ENCODE measurements at places on chromosomes 3 and 15.

GRCh38 chr3:127071597-127072001 lies 88.7 kb downstream of the PLXNA1 start:
- no peak for DNase-seq

DNA sequence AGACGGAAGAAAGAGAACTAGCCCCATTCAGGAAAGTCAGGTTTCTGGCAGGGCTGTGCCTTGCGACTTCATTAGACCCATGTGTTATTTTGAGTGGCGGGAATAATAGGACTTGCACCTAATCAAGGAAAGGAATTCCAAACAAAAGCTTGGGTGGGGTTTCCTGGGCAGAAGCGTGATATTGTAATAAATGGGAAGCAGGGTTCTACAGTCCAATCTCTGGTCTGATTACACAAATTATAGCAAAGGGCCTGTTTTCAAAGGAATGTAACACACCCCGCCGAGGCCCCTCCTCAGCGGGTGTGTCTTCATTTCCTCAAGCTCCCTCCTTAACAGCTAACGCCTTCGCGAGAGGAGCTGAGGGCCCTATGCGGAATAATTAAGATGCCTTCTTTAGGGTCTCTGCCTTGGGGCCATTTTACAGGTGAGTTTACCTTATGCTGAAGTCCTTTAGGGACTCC lies 396.0 kb upstream of the C2CD4B start:
- no peak for DNase-seq

DNA sequence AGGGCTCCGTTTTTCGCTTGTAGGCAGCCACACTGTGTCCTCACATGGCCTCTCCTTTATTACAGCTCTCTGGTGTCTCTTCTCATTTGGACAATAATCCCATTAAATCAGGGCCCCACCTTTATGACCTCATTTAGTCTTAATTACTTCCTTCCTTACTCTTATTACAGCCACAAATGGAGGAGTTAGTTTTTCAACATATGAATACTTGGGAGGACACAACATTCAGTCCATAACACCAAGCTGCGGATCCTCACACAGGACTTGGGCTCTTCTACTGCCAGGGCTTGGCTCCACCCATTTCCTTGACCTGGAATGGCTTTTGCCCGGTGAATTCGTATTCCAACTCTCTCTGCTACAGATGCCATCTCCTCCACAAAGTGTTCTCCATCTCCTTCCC lies 74.3 kb upstream of the SLC7A14 start:
- no peak for DNase-seq

DNA sequence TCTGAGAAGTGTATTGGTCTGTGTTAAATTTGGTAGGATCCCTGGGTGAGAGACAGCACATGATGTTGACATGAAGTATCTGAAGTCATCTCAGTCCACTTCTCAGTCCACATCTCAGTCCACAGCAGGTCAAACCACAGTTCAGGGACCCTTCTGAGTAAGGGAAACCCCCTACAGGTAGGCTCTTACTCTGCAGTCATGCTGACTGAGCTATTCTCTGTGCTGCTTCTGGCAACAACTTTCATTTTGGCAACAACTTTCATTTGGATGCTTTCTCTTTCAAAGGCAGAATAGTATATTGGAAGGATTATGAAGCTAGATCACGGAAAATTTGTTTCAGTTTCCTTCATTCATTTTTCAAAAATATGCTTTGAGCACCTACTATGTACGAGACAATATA lies 178.2 kb upstream of the GOLIM4 start:
- no peak for DNase-seq

- DNase-seq: peak; percentile 77
Measured at GRCh38 chr15:90530250-90531051, 728 bp downstream of the CRTC3 start.

DNA sequence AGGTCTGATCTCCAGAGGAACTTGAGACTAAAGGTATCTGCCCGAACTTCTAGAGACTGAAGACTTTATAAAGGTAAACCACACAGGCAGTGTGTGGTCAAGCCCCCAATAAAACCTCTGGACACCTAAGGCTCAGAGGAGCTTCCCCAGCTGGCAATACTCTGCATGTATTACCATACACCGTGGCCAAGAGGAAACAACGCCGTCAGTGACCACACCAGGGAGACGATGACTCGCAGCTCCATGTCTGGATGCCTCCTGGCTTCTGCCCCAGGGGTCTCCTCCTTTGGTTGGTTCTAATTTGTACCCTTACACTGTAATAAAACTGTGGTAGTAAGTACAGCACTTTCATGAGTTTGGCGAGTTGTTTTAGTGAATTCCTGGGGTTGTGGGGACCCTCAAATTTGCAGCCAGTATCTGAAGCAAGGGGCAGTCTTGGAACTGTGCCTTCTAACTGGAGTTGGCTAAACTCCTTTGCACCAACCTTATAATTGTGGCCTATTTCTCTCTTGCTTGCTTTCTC lies 32.1 kb upstream of the BCL2L10 start:
- DNase-seq: no peak

DNA sequence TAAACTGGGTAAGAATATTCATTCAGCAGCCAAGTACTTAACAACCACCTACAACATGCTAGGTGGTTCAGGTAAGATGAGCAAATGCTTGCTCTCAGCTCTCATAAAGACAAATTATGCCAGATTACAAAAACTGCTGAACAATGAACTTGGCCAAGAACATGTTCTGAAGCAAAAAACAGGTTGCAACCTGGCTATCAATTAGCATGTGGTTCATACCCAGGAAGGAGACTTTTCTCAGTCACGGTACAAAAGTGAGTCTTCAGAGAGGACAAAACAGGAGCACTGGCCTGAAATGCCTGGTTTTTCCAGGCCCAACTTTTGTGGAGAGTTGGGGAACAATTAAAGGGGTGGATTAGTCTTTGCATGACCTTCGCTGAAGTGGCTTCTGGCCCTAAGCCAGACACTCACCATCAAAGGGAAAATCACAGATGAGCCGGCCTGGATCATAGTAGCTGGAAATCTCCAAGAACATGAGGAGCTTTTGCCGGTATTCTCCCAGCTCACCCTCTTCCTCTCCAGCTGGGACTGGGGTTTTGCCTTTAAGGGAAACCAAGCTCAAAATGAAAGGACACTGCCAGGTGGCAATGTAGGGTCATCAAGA lies 7.6 kb upstream of the PLA2G4F start:
- DNase-seq: no peak
